ENCODE measurements at places on chromosomes 5 and 9.

DNA sequence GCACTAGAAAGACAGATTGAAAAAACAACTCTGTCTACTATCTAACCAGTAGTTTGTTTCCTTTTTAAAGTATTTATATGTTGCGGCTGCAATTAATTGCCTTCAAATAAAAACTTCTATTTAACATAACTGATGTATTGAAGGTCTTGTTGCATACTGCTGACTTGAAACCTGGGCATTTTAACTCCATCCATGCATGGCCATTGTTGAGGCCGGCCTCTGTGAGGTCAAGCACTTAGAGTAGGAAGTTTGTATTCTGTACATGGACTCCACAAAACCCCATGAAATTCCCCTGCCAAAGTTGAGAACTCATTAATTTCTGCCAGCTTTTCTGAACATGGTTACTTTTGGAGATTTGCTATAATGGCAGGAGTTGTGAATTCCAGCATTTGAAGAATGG lies 150.6 kb downstream of the GAS1 start:
- no peak for DNase-seq

- DNase-seq = no peak
Measured at GRCh38 chr5:6734243-6734700, 21.0 kb downstream of the TENT4A start.

- peak; percentile 36 for DNase-seq
Measured at GRCh38 chr5:173451031-173451430, 122.8 kb upstream of the STC2 start.

DNA sequence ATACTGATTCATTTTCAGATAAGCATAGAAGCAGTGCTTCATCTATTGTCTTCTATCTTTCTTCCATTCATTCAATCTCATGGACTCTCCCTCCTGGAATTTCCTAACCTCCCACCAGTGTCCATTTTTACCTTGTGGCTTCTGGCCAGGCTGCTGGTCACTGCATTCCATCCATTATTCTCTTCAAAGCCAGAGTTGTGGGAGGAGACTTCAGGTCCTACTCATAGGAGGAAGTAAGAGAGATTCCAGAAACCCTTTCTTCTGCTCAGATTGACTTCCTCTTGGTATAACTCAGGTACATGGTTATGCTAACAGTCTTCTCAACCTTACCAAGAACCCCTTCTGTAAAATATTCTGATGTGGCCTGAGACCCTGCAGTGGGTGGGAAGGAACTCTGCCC lies 153.3 kb upstream of the SLC12A2 start:
- no peak for DNase-seq

GRCh38 chr5:76716456-76717157 lies 681 bp downstream of the F2R start:
- DNase-seq = no peak

DNA sequence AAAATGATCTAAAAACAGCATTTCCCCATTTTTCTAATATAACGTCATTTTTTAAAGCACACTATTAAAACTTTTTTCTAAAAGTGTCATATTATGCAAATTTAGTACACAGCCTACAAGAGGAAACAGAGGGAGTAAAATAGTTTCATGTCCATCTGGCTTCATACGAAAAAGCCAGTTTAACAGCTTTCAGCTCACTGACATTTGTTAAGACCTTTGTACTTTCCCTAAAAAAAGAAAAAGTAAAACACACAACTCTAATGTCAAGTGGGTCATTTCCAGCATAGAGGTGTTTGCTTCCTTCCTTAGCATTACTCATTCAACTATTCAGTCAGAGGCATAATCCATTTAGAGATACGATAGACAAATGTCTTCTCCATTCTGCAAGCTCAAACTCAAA lies 49.4 kb downstream of the ABHD17B start:
- no peak for DNase-seq

- DNase-seq = no peak
Measured at GRCh38 chr5:142966121-142966420, 195.9 kb downstream of the ARHGAP26 start.

GRCh38 chr5:107700481-107700880 lies 29.7 kb upstream of the EFNA5 start:
- DNase-seq = no peak

- DNase-seq = no peak
Measured at GRCh38 chr9:16763946-16764345, 106.5 kb downstream of the BNC2 start.

DNA sequence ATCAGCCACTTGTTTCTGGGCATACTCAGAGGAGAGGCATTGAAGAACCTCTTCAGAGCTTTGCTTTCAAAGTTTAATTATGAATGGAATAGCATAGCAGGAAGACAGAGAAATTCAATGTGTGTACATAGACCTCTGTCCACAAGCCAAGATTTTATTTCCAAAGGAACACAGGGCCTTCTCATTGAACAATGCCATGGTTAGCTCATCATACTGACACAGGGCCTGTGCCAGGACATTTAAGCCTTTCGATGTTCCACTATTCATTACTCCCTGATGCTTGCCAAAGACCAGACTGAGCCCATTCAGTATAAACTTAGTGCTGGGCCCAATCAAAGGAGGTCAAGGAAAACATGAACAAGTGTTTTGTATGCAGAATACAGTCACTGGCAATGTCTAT lies 280.8 kb downstream of the FBXL17 start:
- no peak for DNase-seq

DNA sequence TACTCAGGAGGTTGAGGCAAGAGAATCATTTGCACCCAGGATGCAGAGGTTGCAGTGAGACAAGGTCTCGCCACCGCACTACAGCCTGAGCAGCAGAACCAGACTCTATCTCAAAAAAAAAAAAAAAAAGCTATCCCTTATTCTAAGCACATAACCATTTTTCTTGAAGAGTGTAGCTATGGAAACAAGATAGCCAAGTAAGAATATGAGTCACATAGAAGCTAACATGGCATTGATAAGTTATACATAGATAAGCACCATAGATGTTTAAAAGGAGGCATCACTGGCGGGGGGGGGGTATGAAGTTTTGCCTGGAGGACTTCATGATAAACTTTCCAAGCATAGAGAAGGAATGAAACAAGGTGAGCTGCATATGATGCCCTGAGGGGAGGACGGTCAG lies 26.0 kb downstream of the CHSY3 start:
- no peak for DNase-seq

GRCh38 chr9:68426755-68427154 lies 70.3 kb downstream of the PGM5 start:
- DNase-seq = no peak

GRCh38 chr5:34919077-34919476 lies 3.6 kb downstream of the BRIX1 start:
- DNase-seq = no peak

GRCh38 chr9:105883847-105884246 lies 189.5 kb downstream of the TMEM38B start:
- peak; percentile 40 for DNase-seq

GRCh38 chr9:127927988-127928675 lies 2.4 kb downstream of the PIP5KL1 start:
- DNase-seq = no peak

DNA sequence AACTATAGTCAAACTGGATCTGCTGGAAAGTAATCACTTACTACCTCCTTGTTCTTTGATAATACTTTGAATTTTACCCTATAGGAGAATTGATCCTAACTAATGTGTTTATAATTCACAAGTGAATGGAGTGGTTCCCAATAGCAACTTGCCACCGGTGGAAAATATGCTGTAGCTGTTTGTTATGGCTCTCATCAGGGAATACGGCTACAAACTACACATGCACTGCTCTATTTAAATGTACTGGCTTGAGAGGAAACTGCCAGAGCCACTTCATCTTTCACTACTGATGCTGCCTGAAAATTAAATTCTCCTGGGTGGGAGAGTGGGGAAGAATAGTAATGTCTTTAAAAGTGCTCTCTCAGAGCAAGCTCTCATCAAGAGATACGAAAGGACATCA lies 448.5 kb upstream of the GRAMD2B start:
- DNase-seq = no peak

DNA sequence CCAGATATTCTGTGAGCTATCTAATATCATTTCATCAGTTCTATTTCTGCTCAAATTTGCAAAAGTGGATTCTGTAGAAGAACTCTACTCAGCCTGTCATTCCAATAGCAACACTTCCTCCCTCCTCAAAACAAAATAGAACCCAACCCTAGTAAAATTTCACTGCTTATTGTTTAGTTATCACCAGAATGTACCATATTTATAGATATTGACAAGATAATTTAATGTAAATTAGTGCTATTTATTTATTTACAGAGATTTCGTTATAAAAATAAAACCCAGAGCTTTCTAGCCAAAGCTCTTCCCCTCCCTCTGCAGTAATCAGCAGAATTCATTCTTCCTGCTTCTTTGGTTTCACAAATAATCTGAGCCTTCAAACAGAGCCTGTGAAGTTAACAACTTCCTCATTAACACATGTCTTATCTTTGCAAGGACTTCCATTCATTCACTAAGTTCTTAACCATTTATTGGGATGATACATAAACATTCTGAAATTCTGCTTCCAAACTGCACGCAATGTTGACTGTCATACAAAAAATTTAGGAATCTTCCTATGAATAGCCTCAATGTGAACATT lies 73.7 kb upstream of the PJA2 start:
- no peak for DNase-seq

DNA sequence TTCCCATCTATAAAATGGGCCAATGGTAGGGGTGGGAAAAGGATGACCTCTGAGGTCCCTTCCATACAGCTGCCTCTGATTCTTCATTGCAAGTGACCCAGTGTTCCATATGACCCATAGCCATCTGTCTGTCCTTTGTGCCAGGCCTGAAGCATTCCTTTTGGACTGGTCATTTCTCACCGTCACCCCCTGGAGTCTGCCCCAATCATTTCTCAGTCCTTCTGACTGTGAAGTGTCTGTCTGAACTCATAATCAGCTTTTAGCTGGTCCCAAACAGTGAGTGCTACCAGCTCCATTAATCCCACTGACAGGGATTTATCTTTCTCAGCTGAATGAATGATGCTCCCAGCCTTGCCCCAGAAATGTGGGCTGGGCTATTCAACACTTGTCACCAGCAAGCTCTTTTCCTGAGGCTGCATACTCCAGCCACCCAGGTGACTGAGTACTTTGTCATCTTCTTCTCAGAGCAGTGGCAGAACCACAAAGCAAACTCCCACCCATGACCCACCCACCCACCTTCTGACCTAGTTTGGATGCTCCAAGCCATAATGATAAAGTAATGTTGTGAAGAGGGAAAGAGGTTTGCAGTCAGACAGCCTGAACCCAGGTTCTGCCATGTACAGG lies 37.4 kb downstream of the KCNIP1 start:
- DNase-seq = no peak

Measured in GM10248 (cell line).